ENCODE measurements at places on chromosomes 3 and 15.

- no peak for DNase-seq
Measured at GRCh38 chr3:171646357-171647133, 163.7 kb downstream of the PLD1 start.

GRCh38 chr3:4531478-4532025, 38.4 kb downstream of the ITPR1 start:
- DNase-seq, result no peak

DNA sequence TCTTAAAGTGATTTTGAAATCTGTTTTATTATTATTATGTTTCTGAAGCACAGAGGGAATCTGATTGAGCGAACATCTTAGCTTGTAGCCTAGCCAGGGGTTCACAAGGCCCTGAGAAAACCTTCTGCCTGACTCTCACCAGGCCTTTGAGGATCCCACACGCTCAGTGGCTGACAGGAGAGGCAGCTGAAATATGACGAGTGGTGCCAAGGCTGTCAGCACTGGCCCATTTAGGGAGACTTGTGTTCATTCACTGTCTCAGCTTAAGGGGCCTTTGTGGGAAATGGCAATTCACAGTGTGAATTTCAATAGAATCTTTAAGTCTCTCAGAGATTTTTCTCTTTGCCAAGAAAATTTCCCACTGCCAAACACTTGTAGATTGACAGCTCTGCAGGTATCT, 770.9 kb downstream of the TUSC7 start:
- DNase-seq, result no peak

DNA sequence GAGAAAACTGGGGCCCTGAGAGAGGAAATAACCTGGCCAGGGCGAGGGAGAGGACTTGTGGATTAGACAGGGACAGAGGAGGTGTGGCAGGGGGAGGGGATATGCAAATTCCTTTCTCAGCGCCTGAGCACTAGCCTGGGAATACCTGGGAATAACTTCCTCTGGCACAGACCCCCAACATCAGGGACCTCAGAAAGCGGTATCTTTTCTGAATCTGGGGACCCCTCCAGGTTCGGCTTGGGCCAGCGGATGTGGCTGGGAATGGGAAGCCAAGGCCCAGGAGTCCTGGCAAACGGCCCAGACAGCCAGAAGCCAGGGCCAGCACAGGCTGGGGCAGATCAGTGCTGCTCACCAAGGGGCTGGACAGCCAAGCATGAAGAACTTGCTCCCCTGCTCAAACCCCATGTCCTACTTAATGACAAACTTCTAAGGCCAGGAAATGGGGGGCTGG, 9.2 kb upstream of the ACSBG1 start:
- no peak for DNase-seq

DNA sequence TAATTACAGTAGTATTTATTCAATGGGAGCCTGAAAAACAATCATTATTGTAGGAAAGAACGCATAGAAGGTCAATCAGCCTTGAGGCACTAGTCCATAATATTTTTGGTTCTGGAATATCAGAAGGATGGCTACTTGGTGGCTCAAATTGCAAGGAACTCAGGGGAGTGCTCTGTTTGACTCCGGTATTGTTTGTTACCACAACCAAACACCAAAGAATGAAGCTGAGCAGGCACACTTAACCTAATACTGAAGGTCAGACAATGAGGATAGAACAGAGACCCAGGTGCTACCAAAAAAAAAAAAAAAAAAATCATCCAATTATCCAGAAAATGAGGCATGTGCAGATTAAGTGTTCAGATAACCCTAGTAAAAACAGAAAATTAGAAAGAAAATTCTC, 11.1 kb upstream of the SATB1 start:
- no peak for DNase-seq

GRCh38 chr3:57983734-57984518, 24.3 kb upstream of the FLNB start:
- peak; percentile 29 for DNase-seq

DNA sequence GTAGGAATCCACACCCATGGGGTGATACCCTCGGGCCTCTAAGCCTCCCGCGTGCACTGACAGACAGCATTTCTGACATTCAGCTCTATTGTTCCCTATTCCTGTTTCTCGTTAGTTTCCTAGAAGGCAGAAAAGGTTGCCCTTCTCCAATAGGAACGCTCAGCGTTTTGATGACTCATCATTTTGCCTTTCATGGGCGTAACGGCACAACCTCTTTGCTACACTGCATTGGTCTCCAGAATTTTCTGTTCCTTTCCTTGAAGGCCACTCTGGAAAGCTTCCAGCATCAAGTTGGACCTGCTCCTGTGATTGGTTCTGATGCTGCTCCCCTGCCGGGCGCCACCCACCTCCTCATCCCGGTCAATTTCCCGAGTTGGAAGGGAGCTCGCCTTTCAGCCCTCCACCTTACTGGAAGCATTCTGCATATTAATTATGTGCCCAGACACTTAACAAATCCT, 13.0 kb upstream of the TNK2 start:
- no peak for DNase-seq

DNA sequence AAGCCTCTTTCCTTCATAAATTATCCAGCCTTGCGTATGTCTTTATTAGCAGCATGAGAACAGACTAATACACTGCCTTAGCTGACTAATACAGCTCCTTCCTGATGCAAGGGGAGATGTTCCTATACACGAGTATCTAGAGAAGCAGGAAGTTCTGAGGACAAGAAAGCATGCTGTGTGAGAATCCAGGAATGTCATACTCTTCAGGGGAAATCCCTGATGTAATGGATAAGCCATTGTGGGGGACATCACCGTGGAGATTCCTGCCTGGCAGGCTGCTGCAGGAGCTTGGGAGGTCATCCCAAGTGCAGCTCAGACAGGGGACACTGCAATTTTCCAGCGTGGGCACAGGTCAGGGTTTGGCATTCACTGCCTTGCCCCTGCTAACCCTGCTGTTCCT, 476.9 kb downstream of the NR2F2 start:
- no peak for DNase-seq

DNA sequence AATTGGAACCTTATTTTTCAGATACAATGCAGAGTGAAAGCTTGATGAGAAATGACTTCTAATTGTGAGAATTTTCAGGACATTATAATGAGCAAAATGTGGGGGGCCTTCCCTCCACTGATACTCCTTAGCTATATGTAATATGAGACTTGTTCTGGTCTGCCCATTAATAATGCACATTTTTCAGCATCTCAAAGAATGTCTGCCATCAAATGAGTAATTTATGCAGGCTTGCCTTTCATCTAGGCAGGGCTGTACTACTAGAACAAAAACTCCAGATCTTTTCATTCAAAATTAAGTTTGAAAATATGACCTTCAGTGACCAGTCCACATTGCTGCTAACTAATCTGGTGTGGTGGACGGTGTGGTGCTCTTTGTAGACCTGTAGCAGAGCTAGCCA, 127.4 kb downstream of the LRTM1 start:
- DNase-seq, result no peak

DNA sequence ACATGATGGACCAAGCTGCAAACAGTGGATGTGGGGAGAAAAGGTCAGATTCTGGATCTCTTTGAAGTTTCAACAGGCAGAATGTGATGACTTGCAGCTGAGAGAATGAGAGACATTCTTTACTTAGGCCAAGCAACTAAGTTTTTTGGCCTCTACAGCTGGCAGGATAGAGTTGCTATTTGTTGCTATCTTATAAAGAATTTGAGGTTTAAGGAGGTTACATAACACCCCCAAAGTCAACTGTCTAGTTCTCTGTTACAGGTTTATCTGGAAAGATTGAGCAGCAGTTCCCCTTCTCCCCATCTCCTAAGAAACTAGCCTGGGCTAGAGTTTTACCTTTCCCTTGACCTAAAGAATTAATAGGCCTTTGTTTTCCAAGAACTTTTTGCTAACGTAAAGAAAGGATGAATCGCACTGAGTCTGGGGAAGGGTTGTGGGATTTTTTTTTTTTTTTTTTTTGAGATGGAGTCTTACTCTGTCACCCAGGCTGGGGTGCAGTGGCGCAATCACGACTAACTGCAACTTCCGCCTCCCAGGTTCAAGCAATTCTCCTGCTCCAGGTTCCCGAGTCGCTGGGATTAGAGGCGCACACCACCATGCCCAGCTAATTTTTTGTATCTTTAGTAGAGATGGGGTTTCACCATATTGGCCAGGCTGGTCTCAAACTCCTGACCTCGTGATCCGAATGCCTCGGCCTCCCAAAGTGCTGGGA, 26.6 kb upstream of the SLMAP start:
- DNase-seq, result no peak

DNA sequence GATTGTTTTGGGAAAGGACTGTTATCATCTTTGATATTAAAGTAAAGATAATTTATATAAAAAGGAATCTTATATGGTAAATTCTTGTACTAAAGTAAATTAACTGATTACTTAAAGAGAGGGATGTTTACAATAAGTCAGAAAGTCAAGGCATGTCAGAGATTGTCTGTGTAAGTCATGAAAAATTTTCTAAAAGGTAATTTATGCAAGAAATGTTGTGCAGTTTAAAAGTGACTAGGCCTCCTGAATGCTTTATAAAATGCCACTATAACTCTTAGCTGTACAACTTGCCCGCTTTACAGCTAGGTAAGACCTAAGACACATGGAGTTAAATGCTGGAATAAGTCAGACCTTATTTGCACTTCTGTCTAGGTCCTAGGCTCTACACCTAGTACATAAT, 692.9 kb downstream of the GBE1 start:
- DNase-seq, result no peak

GRCh38 chr3:111980716-111981456, 2.1 kb downstream of the ABHD10 start:
- DNase-seq, result peak; percentile 55

GRCh38 chr15:80264031-80264430, 12.0 kb upstream of the CTXND1 start:
- no peak for DNase-seq

DNA sequence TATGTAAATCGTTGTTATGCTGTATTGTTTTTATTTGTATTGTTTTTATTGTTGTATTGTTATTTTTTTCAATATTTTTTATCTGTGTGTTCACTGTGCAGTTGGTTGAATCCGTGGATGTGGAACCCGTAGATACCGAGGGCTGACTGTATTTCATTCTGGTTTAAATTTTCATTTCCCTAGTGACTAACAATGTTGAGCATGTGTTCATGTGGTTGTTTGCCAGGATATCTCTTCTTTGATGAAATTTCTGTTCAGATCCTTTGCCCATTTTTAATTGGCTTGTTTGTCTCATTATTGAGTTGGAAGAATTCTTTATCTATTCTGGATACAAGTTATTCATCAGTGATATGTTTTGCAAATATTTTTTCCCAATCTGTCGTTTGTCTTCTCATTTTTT, 29.7 kb downstream of the STOML1 start:
- no peak for DNase-seq

DNA sequence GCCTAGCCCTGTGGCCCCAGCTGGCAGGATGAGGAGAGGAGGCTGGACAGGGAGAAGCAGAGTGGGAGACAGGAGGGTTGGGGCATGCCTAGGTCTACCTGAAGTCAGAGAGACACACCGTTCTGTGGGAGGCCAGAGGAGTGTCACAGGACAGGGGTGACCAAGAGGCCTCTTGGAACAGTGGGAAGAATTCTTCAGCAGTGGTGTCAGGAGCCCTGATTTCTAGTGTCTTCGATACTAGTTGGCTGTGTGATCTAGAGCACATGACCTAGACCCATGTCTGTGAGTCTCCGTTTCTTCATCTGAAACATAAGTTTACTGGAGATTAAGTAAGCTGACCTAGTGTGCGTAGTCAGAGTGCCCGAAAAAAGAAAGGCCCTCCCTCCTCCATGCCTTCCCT, 92.2 kb downstream of the EEFSEC start:
- no peak for DNase-seq

- no peak for DNase-seq
Measured at GRCh38 chr3:187396661-187397060, 28.5 kb downstream of the RTP4 start.

GRCh38 chr15:74327756-74328155, 39.7 kb downstream of the CYP11A1 start:
- DNase-seq, result no peak

GRCh38 chr3:97350971-97351370, 413.6 kb upstream of the ARL6 start:
- DNase-seq, result no peak

DNA sequence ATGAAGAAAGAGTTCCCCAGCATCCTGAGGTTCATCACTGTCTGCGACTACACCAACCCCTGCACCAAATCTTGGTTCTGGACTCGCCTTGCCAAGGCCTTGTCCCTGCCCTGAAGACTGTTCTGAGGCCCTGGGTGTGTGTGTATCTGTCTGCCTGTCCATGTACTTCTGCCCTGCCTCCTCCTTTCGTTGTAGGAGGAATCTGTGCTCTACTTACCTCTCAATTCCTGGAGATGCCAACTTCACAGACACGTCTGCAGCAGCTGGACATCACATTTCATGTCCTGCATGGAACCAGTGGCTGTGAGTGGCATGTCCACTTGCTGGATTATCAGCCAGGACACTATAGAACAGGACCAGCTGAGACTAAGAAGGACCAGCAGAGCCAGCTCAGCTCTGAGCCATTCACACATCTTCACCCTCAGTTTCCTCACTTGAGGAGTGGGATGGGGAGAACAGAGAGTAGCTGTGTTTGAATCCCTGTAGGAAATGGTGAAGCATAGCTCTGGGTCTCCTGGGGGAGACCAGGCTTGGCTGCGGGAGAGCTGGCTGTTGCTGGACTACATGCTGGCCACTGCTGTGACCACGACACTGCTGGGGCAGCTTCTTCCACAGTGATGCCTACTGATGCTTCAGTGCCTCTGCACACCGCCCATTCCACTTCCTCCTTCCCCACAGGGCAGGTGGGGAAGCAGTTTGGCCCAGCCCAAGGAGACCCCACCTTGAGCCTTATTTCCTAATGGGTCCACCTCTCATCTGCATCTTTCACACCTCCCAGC, 2.9 kb downstream of the MYD88 start:
- DNase-seq, result no peak

DNA sequence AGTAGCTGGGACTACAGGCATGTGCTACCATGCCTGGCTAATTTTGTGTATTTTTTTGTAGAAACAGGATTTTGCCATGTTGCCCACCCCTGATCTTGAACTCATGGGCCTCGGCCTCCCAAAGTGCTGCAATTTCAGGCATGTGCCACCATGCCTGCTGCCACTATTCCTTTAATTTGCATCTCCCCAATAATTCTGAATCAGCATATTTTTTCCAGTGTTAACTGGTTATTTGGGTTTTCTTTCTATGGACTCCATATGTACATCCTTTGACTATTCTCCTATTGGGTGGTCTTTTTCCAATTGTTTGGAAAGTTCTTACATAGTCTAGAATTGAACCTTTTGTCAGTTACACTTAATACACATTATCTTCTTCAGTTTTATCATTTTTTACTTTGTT, 28.1 kb downstream of the HLTF start:
- no peak for DNase-seq

GRCh38 chr3:168583977-168584376, 488.3 kb upstream of the GOLIM4 start:
- no peak for DNase-seq

GRCh38 chr15:32717426-32718226, at the start of gene GREM1:
GREM1 (plus strand) TSS chr15:32718004; CDS start chr15:32730691, 12,687 bp downstream.
- DNase-seq, result no peak

- no peak for DNase-seq
Measured at GRCh38 chr3:14701676-14702075, 26.7 kb downstream of the C3orf20 start.

- DNase-seq, result no peak
Measured at GRCh38 chr3:152331018-152331541, 62.4 kb downstream of the MBNL1 start.

Data from activated CD8-positive, alpha-beta memory T cell treated with anti-CD3 and anti-CD28 coated beads, Interleukin-2, amount 50 U/mL, for 4 hours (primary cell).